NCI-H2171 (cell line): ENCODE measurements at places on chromosomes 1 and 21.

DNA sequence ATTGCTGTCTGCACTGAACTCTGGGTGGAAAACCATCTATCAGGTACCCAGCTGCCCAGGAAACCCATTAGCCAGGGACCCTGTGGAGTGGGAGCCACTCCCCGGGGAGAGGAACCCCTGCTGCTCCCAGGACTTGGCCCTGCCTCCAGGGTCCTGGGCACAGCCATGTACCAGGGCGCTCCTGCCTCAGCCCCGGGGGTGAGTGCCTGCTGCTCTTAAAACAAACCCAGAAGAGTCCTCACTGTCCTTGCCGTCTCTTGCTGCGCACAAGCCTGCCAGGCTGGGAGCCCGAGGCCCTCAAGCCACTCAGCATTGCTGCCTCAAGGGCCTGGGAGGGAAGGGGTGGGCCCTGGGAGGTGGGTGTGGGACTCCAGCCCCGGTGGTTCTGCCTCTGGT, 3.4 kb upstream of the SLC25A34 start:
- DNase-seq: no peak

DNA sequence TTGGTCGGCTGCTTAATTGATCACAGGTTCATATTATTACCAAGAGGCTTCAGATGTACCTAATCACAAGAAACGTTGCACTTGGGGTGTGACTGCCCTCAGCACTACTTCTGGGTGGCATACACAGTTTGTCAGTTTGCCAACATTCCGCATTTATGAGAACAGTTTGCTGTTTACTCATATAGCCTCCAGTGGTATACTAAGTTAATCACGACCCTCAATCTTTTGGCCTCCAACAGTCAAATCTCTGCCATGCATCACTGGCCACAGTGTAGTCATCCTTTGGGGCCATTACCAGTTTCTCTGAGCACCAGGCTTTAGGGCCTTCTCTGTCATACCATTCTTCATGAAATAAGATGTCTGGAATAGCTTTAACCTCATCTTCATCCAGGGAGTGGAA, 62.8 kb upstream of the BCL9 start:
- DNase-seq: no peak

GRCh38 chr21:34909492-34910292, 139.4 kb downstream of the RUNX1 start:
- DNase-seq: no peak

GRCh38 chr21:43323244-43324005, 103.5 kb downstream of the SIK1 start:
- DNase-seq: no peak

DNA sequence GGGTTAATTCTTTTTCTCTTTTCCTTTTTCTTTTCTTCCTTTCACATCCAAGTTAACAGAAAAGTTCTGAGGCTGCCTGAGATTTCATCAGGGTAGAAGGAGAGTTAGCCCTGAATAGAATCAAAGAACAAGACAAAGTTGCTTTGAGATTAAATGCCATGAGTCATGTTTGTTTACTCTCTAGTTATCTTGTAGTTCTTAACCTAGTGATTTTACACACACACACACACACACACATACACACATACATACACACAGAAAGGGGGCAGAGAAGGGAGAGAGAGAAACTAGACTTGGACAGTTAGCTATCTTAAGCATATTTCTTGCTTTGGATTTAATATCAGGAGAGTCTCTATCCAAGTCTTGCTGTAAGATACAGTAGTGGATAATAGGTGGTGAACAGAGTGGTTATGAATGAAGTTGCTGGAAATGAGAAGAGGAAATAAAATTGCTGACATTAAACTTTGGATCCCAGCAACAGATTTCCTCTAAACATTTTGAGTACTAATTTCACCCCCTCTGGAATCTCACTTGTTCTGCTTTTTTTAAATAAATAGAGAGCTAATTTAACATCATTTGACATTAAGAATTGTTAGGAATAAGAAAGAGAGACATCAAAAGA, 19.9 kb downstream of the PLA2G4A start:
- DNase-seq: no peak

- DNase-seq: no peak
Observed at GRCh38 chr1:230141797-230142607, 75.0 kb downstream of the GALNT2 start.

- DNase-seq: no peak
Observed at GRCh38 chr1:31105646-31106045, 40.1 kb upstream of the PUM1 start.
